ENCODE measurements at places on chromosomes 6 and 20. TPM values are rescaled to one million over a fixed set of nuclear protein-coding genes. Genes with fewer than 3 reads are reported as not detected.

- H3K27ac ChIP-seq, result peak within 1 kb of the TSS; percentile 51
- H3K4me3 ChIP-seq, result peak within 1 kb of the TSS; percentile 34
- no peaks in the 10 kb centered on the region for H3K36me3 ChIP-seq
- peaks cover 4% of the 10 kb centered on the region for H3K4me1 ChIP-seq
- DNase-seq, result peak; percentile 78
These were observed at the start of gene DDO for GRCh38 chr6:110415086-110415916. DDO (minus strand) TSS chr6:110415575; CDS start chr6:110413462, 2,113 bp downstream.

Gene VSX1
- total RNA-seq, result not detected

Gene RAB32
- total RNA-seq, result 44.1 TPM

DNA sequence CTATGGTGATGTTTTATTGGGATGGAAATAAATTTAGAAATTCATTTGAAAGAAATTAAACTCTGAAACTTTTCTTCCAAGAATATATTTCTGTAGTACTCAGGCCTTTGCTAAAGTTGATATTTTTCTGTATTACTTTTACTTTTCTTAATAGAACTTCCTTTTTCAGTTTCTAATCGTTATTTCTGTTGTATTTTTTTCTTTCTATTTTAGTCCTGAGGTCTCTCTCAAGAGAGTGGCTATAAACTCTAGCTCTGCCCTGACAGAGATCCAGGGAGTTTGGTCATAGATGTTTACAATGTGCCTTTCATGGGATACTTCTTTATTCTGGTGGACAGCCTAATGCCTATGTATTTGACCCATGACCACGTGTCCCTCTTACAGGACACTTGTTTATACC is 51.0 kb downstream of the OR2B6 start:
- no peak overlapping the region for H3K27ac ChIP-seq
- no peaks in the 10 kb centered on the region for H3K36me3 ChIP-seq
- no peak overlapping the region for H3K4me3 ChIP-seq
- H3K4me1 ChIP-seq, result no peaks in the 10 kb centered on the region
- H3K27me3 ChIP-seq, result no peaks in the 10 kb centered on the region
- DNase-seq, result no peak

Gene RNF39
- total RNA-seq, result 2.7 TPM

DNA sequence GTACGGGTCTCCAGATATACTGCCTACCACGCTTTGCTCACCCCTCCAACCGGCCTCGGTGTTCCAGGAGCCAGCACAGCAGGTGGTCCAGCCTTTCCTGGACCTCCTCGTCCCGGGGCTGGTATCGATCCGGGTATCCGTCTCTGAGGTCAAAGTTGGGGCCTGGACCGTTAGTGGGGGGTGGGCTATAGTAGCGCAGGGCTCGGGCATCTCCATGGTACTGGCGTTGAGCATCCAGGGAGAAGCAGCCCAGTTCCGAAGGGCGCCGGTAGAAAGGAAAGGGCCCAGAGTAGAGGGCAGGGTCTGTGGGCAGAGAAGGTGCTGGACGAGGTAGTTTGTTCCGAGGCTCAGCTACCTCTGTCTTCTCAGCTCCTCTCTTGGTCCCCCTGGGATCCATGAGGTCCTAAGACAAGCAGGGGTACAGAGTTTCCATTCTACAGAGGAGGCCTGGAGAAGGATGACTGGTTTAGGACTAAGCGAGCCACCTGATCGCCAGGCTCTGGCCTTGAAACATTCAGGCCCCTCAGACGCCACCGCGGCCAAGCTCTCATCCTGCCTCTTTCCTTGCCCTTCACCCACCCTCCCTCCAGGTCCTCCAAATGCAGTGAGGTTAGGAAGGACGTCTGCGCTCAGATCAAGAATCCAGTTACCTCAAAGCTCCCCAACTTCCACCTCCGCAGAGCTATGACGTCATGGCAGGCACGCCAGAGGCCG is 502 bp downstream of the DXO start:
- no peaks in the 10 kb centered on the region for H3K27me3 ChIP-seq
- H3K4me1 ChIP-seq, result peaks cover 21% of the 10 kb centered on the region
- H3K36me3 ChIP-seq, result no peaks in the 10 kb centered on the region
- H3K4me3 ChIP-seq, result peak overlapping the region; percentile 85
- DNase-seq, result no peak

Gene KHDRBS2
- 6.1 TPM for total RNA-seq

DNA sequence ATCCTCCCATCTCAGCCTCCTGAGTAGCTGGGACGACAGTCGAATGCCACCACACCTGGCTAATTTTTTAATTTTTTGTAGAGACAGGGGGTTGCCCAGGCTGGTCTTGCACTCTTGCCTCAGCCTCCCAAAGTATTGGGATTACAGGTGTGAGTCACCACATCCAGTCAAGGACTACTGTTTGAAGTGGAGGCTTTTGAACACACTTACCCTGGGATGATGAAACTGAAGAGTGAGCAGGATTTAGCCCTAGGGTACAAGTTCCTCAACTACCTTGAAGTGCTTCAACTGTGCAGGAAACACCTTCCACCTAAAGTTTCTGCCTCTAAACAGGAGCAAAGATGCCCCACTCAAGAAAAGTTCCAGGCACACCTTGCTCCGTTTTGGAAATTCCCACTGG is 15.7 kb upstream of the PARD6B start:
- DNase-seq, result no peak
- H3K4me1 ChIP-seq, result no peaks in the 10 kb centered on the region
- H3K4me3 ChIP-seq, result no peak overlapping the region
- H3K36me3 ChIP-seq, result no peaks in the 10 kb centered on the region

All from left lung (tissue), 14 donors.